ENCODE measurements at places on chromosomes 16 and 17.

- DNase-seq: no peak
These were observed 15.7 kb upstream of the ATF7IP2 start for GRCh38 chr16:10370096-10370726.

GRCh38 chr16:68369697-68370580 is 59.1 kb downstream of the PRMT7 start:
- DNase-seq: no peak

DNA sequence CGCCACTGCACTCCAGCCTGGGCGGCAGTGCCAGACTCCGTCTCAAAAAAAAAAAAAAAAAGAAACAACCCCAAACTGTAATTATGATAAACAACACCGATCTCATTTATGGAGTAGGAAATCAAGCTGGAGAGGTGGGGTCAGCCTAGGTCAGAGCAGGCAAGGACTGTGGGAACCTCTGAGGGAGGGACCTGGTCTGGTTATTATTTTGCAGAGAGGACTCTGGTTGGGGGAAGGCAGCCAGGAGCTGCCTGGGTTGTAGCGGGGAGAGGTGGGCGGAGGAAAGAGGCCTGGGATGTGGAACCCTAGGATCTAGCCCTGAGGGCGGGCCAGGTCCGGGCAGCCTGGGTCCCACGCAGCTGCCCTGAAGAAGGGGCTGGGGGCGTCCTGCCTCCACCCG is 10.9 kb upstream of the HS3ST6 start:
- DNase-seq: no peak

GRCh38 chr16:87560428-87561199 is 41.7 kb upstream of the JPH3 start:
- peak; percentile 71 for DNase-seq

DNA sequence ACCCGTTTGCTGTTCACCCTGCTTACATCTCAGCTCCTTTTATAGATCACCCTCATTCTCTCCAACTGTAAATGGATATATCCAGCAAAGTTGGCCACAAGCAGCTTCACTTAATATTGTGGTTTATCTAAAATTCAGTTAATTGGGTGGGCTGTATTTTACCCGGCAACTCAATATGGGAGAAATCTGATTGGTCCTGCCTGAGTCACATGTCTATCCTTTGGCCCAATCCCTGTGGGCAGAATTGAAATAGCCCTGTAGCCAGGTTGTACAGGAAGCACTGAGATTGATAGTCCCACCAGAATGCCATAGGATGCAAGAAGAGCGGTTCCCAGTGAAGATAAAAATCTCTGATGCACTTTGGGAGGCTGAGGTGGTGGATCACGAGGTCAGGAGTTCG is 73.2 kb downstream of the AIPL1 start:
- no peak for DNase-seq

- no peak for DNase-seq
These were observed 16.6 kb downstream of the SOX8 start for GRCh38 chr16:998211-998610.

GRCh38 chr17:27226611-27227230 is 67.2 kb upstream of the WSB1 start:
- DNase-seq: peak; percentile 27

- DNase-seq: peak; percentile 74
These were observed 569 bp upstream of the RABEP2 start for GRCh38 chr16:28925386-28926228.

DNA sequence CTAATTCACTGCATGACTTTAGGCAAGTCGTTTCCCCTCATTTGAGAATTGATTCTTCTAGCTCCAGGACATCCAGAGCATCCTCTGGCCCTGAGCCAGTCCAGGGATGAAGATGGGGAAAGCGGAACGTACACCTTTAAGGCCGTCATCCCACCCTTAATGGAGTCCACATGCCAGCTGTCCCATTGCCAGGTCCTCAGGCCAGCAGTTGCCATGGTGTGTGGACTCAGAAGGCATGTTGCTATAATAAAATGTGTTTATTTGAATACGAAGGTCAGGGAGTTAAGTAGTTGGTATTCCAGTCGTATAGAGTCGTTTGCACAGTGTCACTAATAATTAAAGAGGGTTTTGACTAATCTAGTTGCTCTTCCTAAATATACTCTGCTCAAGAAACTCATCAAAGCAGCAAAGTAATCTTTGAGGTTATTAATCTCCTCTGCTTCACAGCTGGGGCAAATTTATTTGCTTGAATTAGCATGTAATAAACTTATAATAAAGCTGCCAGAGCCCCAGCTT is 30.4 kb downstream of the CCDC182 start:
- no peak for DNase-seq

DNA sequence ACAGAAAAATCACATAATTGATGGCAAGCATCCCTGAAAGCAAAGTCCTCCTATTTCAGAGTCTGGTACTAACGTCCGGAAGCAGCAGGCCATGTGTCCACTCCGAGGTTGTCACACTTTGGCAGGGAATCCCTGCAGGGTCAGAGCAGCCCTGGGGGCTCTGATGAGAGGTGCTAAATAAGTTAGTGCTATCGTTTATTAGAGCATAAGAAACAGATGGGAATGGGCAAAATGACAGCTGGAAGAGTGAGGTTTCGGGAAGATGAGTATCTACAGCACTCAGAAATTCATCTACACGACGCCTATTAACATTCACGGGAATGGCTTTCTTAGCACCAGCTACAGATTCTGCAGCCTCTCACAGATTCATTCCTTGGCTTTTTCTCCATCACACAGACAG is 465.4 kb upstream of the PSMD7 start:
- no peak for DNase-seq

DNA sequence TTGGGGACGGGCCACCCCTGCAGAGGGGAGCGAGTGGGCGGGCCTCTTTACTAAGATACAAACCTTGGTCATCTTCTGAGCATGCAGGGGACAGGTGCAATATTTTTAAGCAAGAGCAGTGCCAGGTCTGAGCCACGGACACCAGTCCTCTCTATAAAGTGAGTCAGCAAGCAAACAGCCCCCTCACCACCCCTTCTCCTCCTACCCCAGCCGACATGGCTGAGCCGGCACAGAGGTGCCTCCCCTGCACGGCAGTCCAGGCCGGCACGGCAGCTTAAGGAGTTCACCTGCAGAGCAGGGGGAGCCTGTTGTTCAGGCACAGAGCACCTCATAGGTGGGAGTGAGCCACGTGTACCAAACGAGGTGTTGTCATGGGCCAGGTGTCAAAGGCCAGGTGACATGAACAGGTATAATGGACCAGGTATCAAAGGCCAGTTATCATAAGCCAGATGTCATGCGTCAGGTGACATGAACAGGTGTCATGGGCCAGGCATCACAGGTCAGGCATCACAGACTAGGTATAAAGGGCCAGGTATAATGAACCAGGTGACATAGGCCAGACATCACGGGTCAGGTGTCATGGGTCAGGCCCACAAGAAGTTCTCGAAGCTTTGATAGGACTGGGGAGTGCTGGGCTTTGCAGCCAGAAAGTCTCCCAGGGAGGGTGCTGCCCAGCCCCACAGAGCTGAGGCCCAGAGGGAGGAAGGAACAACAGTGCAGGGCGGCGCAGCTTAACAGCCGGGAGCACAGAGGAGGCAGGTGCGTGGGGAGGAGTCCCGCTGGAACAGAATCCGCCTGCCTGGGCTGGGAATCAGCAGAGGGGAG is 42.6 kb upstream of the ZNF469 start:
- no peak for DNase-seq

- DNase-seq: no peak
These were observed 9.4 kb downstream of the ITGAX start for GRCh38 chr16:31364421-31364820.

- peak; percentile 99 for DNase-seq
These were observed 4.2 kb downstream of the MNT start for GRCh38 chr17:2396568-2397246.

DNA sequence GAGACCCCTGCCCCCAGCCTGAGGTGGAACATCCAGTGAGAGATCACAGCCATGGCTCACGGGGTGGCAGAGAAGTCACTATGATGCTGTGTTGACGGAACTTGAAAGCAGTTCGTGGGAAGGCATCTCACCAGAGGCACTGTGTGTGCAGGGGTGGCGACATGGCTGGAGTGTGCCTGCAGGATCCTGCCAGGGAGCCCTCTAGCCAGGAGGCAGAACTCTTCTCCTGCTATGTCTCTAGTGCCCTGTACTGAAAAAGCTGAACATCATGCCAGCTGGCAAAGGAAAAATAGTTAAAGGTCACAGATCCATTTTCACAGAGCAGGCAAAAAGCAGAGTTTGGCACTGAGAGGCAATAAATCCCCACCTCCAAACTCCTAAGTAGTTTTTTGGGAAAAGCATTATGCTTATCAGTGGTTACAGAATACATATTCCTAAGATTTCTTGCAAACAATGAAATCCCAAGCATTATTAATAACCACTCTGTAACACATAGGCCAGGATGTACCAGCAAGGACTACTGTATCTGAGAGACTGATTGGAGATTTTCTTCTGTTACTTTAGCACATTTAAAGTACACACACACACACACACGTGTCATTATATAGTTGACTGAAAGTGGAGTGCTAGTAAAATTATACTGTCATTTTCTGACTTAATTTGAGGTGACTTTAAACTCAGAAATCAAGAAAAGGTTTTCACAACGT is 36.8 kb downstream of the TNRC6C start:
- DNase-seq: no peak

DNA sequence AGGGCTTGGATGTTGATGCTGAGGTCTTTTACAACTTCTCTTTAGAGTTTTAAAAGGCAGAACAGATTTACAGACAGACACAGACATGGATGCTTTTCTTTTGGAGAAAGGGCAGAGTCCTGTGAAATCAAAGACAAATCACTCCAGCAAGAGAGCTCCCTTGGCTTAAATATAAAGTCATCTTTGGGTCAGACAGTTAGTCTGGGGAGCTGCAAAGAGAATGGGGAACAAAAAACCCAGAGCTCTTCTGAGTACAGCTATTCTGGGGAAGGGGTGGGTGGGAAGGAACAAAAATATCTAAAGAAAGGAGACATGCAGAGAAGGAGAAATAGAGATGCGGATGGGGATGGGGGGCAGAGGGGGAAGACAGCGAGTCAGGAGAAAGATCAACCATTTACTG is 266.6 kb downstream of the XYLT1 start:
- no peak for DNase-seq

GRCh38 chr16:11234884-11235702 is 20.9 kb downstream of the SOCS1 start:
- no peak for DNase-seq

DNA sequence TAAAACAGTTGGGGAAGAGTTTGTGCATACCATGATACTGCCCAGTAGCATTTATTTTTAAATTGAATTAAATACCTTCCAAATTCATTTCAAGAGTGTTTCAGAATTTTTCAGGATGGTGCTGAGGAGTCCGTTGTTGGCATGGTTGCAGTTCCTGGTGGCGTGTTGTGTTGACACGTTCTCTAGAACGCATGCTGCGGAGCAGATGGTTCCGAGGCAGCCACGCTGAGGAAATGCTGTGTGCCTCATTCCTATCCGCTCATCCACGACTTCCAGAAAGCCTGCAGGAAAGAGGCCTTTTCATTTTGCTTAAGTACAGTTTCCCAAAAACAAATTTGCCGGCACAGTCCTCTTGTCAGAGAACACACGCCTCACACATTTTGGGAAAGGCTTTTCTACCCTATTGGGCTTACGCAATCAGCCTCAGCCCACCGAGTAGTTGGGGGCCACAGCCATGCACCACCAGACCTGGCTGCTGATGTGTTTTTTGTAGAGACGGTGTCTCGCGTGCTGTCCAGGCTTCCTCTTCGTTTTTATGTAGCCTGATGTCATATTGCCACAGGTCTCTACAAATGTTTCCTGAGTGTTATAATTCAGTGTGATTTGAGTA is 32.1 kb upstream of the IL17C start:
- no peak for DNase-seq

DNA sequence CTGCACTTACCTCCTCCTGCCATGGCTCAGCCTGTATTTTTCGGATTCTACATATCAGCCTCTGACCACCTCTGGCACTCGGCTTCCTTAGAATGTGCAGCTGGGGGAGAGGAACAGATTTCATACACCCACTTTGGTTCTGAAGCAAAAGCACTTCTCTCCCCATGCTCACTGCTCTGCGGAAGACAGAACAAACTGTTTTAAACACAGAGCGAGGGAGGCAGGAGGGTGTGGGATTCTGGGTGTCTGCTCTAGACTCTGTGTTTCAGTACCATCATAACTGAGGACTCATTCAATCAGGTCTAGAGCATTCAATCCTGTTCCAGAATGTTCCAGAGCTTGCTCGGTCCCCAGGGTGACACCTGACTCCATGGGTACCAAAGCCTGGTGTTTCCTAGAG is 239.1 kb downstream of the GRIN2A start:
- no peak for DNase-seq

GRCh38 chr16:14013571-14014283 is 57.4 kb upstream of the MRTFB start:
- DNase-seq: no peak

DNA sequence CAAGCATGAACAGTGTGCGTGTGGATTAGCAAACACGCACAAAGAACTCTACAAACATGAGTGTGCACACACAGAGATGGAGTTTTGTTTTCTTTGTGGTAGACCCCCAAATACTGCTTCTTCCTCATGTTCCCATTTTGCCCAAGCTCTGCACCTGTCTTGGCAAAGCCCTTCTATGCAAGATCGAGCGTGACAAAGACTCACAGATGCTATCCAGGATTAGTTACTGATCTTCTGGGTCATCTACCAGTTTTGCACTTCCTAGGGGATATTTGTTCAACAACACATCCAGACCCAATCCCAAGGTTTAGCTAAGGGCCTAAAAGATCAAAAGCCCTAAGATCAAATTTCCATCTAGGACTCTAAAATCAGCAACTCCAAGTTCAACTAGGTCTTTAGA is 16.0 kb downstream of the LRRC36 start:
- no peak for DNase-seq

DNA sequence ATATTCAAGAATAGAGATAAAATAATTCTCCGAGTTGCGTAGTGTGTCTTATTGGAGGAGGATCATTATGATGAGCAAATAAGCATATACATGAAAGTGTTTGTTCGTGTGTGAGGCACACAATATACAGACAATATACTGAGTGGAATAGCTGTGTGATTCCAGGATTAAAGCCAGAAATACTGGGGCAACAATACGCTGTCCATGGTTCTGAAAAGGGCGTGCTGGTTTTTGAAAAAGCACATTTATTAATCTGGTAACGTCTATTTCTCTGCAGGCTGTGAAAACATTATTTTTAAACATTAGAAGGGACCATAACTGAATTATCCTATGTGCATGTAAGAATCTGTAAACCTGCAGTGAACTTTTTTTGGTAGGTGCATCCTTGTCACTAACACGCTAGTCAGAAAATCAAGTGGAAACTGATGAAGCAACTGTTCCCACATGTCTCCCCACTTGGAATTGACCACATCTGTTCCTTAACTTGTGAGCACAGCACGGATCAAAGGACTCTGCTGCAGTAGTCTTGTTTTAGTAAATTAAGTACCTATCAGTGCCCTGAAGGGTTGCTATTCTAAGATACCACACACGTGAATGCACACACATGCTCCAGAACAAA is 346.0 kb downstream of the GRIN2A start:
- peak; percentile 14 for DNase-seq

DNA sequence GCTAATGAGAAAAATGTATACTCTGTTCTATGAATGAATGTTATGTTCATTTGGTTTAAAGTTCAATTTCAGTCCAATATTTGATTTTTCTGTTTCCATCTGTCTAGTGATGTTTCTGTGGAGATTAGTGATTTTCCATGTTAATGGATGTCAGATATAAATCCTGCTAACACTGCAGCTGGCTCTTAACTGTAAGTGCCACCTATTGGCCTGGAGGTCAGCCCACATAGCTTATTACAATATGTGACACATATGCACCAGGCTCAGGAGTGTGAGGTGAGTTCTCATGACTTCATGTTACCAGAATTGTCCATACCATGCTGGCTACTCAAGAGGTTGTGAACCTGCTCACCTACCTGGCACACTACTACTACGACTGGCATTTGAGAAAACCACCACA is 17.1 kb downstream of the ATF7IP2 start:
- DNase-seq: no peak

- DNase-seq: no peak
These were observed 32.2 kb upstream of the MLKL start for GRCh38 chr16:74732707-74733350.

All from NCI-H226 (cell line).